ENCODE measurements at places on chromosomes 1 and 21.

DNA sequence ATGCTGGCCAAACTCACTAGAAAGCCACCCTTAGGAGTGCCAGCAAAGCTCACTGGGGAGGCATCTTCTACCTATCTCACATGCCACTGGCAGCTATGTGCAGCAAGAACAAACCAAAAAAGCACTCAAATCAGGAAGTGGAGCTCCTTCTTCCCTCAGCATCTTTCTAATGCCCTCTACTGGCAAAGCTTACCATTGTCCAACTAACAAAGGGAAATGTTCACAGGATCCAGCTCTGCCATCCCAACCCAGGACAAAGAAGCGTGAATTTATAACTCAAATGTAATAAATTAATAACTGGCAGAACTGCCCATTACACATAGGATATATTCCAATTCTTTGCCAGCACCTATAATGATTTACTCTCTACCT is 38.9 kb downstream of the LEPR start:
- DNase-seq = peak; percentile 63

GRCh38 chr1:172109359-172109758 is 268.1 kb downstream of the DNM3 start:
- no peak for DNase-seq

- DNase-seq = peak; percentile 73
Observed at GRCh38 chr1:234212764-234213657, 160.2 kb upstream of the COA6 start.

GRCh38 chr1:194795917-194796593 is 1609.6 kb upstream of the B3GALT2 start:
- DNase-seq = no peak

DNA sequence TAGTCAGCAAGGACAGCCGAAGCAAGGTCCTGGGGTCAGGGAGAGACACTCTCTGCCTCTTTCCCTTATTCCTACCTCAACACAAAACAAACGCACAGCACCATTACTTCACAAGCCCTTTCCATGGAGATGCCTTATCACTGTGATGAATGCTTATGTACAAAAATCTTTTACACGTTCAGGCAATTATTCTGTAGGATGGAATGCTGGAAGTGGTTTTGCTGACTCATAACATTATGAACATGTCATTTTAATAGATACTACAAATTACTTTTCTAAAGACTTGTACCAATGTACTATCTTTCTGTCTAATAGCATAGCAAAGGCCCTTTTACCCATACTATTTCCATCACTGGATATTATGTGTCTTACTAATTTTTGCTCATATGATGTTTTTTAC is 98.4 kb downstream of the TTLL7 start:
- DNase-seq = no peak

DNA sequence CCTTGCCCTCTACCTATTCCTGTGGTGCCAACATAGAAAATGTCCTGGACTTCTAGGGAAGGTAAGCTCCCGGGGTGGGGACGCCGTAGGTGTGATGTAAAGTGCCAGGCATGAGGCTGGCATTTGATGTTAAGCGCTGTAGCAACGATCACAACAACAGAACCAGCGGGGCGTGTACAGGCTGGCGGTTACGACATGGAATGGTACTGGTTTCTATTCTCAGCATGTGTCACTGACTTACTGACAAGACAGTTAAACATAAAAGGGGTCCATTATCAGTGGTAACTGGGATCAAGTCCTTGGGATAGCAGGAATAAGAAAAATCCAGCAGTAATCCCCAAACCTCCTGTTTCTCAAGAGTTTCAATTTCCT is 58.9 kb downstream of the TGFBR3 start:
- DNase-seq = no peak

DNA sequence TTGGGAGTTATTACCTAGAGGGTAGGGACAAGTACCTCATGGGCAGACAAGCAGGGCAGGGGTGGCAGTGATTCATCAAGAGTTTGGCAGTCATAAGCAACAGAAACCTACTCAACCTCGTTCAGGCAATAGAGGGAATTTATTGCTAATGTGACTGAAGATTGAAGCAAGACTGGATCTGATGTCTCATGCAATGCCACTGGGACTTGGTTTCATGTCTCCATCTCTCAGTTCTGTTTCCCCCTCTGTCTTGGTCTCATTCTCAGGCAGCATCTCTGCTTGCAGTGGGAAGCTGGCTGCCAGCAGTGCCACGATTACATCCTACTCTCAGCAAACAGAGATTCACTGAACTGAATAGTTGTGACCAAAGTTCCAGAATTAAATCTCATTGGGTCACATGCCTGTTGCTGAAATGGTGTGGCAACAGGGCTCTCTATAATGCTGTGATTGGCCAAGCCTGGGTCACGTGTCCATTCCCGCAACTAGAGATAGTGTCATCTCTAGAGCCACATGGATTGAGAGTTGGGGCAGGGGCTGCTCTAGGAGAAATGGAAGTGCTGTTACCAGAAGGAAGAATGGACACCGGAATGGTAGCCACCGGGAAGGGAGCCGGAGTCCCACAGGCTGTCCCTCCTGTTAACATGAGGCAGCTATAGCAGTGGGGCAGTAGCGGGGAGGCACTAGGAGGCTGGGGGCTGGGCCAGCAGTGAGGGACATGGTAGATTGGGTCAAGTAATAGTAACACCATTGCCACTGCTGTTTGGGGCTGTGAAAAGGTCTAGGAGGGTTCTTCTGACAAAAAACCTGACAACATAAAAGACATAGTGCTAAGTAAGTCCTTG is 3.9 kb upstream of the CDC42 start:
- DNase-seq = no peak

Measured in HEK293T (cell line).